Astrocyte (in vitro differentiated cells and primary cell): ENCODE measurements at places on chromosomes 7 and 10.

DNA sequence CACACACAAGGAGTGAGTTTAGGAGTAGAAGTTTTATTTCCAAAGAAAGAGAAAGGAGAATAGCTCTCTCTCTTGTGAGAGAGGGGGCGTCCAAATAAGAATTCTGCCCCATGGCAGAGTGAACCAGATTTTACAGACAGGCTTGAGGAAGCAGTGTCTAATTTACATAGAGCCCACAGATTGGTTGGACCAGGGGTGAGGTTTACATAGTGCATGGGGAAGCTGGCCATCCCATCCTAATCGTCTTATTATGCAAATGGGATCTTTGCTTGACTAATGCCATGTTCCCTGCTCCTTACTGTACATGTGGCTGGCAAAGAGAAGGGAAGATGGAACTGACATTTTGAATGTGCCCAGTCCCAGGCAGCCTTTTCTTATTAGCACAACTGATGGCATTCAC, 60.0 kb upstream of the ACSM6 start:
- DNase-seq = no peak

DNA sequence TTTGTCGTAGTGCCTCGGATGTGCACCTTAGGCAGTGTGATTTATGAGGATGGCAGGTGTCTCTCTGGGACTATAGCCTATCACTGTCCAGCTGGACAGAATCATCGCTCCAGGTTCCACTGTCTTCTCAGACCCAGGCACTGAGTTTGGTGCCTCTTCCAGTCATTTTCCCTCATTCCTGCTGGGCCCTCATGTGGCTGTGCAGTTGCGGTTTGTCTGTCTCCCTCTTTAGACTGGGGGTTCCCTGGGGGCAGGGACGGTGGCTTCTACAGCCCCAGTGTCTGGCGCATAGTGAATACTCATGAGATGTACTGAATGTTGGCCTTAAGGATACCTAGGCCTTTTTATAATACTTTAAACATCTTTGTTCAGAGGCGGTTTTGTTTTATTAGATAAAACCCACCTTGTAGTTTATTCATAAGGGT, 28.9 kb downstream of the CCM2 start:
- no peak for DNase-seq

GRCh38 chr10:46220872-46221538, 65.8 kb upstream of the ANTXRL start:
- DNase-seq = no peak

DNA sequence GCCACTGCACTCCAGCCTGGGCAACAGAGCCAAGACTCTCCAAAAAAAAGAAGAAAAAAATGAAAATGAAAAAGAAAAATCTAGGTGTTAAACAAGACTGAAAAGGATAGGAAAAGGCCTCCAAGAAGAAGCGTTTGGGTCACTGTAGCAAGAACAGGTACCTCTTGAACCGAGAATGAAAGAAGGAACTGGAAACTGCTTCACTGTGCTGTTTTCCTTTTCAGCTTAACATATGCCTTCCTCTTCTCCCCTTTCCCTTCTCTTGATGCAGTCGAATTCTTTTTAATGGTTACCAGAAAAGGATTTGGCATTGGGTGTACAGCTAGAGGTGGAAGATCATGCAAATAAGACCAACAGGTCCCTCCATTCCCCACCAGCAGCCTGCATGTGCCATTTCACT, 28.1 kb downstream of the LRRC4 start:
- DNase-seq = no peak

- no peak for DNase-seq
Observed at GRCh38 chr10:19728964-19729363, 87.3 kb upstream of the PLXDC2 start.

GRCh38 chr7:31101544-31101943, 49.4 kb downstream of the ADCYAP1R1 start:
- no peak for DNase-seq

DNA sequence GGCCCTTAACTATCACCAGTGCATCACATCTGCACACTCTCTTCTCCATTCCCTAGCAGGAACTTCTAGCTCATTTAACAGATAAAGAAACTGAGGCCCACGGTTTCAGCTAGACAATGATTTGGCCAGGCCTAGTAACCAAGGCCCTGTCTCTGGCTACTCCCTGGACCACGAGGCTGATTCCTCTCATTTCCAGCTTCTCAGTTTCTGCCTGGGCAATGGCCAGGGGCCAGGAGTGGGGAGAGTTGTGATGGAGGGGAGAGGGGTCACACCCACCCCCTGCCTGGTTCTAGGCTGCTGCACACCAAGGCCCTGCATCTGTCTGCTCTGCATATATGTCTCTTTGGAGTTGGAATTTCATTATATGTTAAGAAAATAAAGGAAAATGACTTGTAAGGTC, 13.5 kb downstream of the AQP1 start:
- no peak for DNase-seq

GRCh38 chr10:126972635-126973414, 67.6 kb downstream of the DOCK1 start:
- DNase-seq = peak; percentile 95

- no peak for DNase-seq
Observed at GRCh38 chr10:11499425-11500071, 111.9 kb downstream of the USP6NL start.

- DNase-seq = no peak
Observed at GRCh38 chr10:116669080-116669479, 48.3 kb downstream of the PNLIPRP2 start.

DNA sequence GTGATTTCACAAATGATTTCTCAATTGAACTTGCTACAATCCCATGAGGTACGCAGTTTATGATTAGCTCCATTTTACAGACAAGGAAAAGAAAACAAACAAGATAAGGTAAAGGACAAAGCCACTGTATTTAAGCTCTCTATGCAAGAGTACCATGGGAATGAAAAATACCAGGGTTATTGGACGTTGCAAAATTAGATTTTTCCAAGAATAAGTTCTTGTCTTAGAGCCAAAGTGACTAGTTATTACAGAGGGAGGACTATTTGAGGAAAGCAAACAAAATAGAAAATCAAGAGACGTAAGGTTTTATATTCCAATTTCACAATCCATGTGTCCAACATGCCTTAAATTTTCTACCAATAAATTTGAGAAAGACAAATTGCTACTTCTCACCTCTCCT, 97.9 kb upstream of the PTN start:
- no peak for DNase-seq

- DNase-seq = peak; percentile 45
Observed at GRCh38 chr7:102272075-102272916, 14.4 kb upstream of the SH2B2 start.

GRCh38 chr7:134515569-134516468, 11.5 kb upstream of the AKR1B10 start:
- DNase-seq = peak; percentile 84

DNA sequence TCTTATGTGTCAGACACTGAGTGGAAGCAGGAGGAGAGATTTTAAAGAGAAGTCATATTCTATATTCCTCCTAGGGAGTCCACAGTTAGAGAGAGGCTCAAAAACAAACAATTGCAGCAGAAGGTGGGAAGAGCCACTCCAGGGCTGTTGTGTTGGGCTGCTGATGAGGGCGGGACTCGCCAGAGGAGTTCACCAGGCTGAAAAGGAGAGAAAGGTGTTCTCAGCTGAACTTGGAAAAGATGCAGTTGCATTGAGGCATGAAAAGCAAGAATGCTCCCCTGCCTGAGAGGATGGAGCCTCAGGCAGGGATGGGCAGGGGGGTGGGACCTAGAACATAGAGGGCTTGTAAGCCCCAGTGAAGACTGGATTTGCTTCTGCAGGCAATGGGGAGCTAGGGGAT, 324.2 kb downstream of the CXCL12 start:
- no peak for DNase-seq

GRCh38 chr7:140036224-140036962, 26.4 kb downstream of the PARP12 start:
- peak; percentile 31 for DNase-seq

- no peak for DNase-seq
Observed at GRCh38 chr10:11209830-11210181, 192.1 kb downstream of the CELF2 start.

- DNase-seq = peak; percentile 8
Observed at GRCh38 chr7:11557627-11558026, 274.4 kb downstream of the THSD7A start.

DNA sequence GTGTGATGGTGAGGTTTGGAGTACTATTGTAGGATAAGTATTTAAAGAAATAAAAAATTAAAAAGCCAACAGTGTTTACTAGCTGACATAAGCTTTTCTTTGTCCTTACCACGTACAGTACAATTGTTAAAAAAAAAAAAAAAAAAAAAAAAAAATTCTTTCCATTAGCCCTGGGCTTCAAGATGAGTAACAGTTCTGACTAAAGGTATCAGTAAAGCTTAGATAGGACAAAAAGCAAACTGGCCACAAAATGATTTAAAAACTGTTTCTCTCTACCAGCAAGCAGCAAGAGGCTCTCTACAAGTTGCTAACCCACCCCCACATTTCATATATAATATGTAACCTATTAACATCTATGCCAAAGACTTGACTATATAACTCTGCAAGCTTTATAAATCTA, 17.5 kb downstream of the HYCC1 start:
- no peak for DNase-seq

- DNase-seq = no peak
Observed at GRCh38 chr7:63092951-63093350, 905.7 kb upstream of the ZNF722 start.

DNA sequence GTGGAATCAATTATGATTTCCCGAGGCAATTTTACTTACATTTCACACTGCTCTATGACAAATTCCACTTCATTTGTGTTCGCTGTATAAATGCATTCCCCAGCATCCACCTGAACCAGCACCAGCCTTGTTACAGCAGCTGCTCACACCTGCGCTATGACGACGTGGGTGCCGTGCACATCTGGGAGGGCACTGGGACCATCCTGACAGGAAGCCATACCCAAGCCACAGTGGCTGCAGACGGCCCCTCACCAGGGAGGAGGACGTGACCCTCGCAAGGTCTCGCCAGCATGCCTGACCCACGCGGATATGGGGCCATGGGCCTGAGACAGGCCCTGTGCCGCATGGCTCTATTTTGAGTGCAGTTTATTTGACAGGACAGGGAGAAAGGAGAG, 201.3 kb downstream of the MAD1L1 start:
- DNase-seq = no peak

DNA sequence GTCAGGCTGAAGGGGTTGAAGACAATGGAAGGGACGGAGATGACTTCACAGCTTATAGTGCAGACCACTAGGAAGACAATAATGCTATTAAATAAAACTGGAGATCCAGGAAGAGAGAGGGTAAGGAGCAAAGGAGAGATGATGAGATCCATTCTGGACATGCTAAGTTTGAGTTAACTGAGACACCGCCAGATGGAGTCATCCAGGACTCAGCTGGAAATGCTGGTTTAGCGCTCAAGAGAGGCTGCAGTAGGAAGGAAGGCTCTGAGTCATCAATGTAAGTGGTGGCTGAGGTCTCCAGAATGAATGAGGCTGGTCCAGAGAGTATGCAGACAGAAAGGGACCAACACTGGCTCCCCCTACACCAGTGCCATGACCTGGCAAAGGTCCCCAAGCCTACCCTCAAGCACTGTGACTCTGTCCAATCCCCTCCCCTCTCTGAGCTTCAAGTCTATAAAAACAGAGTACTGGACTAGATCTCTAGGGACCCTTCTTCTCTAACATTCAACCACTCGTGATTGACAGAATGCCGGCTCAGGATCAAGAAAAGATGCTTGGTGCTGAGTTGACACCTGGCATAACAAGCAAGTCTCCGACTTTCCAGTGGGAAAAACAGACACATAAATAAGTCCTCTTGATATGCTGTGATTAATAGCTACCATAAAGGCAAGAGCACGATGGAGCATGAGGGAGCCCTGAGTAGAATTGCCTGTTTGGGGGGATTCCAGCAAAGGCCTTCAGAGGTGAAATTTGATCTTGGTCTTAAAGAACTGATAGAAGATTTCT, 8.9 kb downstream of the GFRA1 start:
- DNase-seq = peak; percentile 55

- no peak for DNase-seq
Observed at GRCh38 chr10:102935939-102936605, 18.0 kb downstream of the CNNM2 start.

- DNase-seq = no peak
Observed at GRCh38 chr10:80870282-80870681, 332.6 kb downstream of the SH2D4B start.

GRCh38 chr10:32985341-32985764, 27.3 kb upstream of the ITGB1 start:
- no peak for DNase-seq

- no peak for DNase-seq
Observed at GRCh38 chr7:92639213-92639896, 49.2 kb upstream of the FAM133B start.

DNA sequence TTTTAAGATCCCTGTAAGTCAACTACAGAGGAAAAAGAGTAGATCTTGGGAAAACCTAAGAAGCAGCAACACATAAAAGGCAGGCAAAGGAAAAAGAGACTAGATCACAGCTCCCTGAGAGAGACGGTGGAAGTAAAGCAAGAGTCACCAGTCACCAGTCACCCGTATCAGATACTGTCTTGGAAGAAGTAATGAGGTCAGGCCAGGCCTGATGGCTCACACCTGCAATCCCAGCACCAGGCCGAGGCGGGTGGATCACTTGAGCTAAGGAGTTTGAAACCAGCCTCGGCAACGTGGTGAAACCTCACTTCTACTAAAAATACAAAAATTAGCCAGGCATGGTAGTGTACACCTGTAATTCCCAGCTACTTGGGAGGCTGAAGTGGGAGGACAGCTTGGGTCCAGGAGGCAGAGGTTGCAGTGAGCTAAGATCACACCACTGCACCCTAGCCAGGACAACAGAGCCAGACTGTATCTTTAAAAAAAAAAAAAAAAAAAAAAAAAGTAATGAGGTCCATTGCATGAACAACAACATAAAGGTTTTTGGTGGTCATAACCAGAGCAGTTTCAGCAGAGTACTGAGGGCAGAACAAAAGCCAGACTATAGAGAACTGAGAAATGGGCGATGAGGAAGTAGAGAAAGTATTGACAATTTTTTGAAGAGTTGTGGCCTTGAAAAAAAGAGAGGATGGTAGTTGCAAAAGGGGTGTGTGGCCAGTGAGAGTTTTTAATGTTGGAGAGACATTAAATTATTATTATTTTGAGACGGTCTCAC, 16.9 kb downstream of the ZNF713 start:
- DNase-seq = no peak

- DNase-seq = no peak
Observed at GRCh38 chr10:126950401-126951105, 45.3 kb downstream of the DOCK1 start.

DNA sequence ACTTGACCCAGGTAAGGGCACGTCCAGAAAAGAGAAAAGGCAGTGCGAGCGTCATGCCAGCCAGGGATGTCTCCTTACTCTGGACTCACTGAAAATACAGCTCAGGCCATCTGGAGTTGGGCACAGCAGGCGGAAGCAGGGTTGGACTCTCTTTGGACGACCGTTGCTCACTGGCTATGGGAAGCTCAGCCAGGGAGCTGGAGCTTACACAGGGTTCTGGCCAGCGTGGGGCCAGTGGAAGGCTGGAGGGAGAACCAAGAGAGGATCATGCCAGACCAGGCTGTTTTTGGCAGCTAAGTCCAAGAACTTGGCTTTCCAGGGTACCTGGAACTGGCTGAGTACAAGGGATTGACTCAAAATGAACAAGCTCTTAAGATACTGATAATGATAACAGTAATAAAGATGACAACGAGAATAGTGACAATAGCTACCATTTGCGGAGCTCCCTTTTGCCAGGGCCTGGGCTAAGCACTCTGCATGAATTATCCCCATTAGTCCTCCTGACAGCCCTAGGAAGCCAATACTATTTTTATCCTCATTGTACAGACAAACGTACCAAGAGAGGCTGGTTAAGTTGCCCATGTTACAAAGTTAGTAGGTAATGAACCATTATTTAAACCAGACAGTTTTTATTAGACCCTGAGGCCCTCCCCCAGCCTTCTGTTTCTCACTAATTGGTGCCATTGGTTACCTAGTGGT, 177.6 kb downstream of the PTPN20 start:
- DNase-seq = no peak
